ENCODE measurements at places on chromosomes 5 and 9.

DNA sequence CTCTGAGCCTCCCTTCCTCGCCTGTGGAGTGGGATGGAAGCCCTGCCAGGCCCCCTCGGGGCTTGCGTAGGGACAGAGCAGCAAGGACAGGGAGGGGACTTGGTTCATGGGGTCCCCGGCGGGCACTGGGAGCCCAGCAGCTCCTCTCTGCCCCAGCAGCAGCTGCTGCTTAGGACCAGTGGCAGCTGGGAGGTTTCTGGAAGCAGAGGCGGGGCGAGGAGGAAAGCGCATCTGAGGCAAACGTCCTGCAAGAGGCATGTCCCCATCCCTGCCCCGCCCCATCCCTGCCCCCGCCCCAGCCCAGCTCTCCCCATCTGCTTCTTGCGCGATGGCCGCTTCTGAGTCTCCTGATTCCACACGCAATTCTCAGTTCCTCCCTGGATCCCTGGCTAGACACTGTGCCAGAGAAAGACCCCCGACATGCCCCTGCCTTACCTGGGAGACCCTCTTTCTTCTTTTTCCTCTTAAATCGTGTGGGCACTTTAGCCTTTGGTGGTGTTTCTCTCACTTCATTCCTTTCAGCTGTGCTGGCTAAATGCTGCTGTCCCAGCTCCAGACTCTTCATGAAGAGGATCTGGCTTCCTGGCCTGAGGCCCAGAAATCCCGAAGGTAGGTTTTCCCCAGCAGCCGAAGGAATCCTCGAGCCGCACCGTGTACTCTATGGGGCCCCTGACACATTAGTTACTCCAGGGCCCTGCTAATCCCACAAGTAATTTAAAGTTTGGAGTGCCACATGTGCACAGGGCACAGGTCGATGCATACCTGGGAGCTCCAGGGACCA, 4.4 kb upstream of the OR2S2 start:
- DNase-seq = no peak

- DNase-seq = no peak
Observed at GRCh38 chr5:14492331-14492964, 89.1 kb upstream of the OTULINL start.

DNA sequence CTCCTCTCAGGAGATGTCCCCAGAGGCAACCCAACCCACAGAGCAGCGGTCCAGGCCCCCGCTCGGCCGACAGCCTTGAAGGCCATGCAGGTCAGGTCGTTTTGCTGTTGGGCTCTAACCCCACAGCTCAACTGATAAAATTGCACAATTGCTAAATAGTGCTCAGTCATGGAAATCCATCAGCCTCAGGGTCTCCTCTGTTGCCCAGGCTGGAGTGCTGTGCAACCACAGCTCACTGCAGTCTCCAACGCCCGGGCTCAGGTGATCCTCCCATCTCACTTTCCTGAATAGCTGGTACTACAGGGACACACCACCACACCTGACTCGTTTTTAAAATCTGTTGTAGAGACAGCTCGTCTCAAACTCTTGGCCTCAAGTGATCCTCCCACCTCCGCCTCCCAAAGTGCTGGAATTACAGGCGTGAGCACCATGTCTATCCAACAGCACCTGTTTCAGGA, 18.3 kb downstream of the BRD3OS start:
- no peak for DNase-seq

DNA sequence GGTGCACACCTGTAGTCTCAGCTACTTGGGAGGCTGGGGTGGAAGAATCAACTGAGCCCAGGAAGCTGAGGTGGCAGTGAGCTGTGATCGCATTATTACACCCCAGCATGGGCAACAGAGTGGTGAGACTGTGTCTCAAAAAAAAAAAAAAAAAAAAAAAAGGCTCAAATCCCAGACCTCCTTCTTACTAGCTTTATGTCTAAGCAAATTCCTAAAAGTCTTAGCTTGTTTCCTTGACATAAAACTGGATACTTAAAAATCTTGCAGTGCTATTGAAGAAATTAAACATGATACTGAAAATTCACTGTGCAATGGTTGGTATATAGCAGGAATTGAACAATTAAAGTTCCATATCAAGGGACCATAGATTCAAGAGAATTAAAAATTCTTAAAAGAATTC, 45.0 kb downstream of the PCDHGC5 start:
- no peak for DNase-seq

- DNase-seq = no peak
Observed at GRCh38 chr9:73121375-73121935, 30.2 kb upstream of the ANXA1 start.

DNA sequence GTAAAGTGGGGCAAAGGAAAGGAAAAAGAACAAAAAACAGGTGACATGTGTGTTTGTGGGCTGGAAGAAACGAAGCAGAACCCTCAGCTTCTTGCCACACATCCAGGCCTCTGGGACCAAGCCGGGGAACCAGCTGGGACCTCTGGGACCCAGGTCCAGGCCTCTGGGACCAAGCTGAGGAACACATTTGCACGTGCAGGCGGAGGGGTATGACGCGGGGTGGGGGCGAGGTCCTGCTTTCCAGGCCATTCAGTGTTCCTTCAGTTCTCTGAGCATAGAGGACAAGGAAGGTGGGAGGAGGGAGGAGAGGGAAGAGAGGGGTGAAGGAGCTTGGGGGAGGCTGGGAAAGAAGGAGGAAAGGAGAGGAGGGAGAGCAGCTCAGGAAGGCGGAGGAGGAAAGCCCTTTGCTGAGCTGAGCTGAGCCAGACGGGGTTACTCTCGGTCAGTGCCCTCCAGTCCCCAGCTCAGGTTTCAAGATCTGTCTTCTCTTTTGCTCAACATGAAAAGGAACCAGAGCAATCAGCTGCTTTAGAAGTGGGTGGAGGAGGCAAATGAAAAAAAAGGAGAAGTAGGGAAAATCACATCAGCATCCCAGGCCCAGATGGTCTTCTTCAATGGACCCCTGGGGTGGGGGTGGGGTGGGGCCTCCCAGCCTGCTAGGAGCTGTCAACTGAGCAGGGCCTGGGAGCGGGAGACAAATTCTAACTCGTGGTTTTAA, 59.1 kb downstream of the ABCA1 start:
- DNase-seq = no peak

DNA sequence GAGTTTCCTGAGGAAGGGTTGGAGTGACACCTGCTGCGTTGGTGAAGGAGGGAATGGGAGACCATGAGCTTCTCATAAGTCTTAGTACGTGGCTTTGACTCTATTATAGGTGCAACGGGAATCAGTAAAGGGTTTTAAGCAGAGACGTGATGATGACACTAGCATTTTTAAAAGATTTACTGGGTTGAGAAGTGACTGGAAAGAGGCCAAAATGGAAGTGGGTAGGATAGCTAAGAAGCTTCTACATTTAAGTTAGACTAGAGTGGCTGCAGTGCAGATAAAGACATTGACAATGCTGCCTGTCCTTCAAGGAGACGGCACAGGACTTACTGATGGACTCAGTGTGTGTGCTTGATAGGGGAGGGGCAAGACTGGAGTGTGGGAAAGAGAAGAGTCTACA, 6.2 kb downstream of the GAPT start:
- DNase-seq = no peak

DNA sequence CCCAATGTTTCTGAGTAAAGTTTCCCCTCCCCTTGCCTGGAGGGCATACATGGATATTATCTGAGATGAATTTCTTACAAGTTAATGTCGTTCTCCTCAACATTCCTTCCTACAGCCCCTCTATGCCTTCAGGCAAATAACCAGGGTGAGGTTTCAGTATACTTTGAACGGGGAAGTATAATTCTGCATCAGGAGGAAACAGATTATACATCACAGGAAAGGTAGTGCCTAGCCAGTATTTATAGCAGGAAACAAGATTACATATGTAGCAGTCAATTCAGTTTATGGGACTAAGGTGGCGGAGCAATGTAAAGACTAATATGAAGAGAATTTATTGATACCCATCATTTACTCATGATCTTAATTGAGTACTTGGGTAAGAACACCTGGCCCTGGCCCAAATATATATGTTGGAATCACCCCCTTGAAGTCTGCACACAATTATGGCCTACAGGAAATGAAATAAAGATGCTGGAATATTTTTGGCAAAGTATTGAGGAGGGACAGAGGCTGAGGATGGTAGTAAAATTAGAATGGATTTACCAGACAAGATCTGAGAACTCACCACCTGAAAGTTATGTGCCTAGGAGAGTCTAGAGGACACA, 661.1 kb downstream of the PTPRD start:
- DNase-seq = no peak

GRCh38 chr5:120382833-120383232, 81.3 kb upstream of the PRR16 start:
- no peak for DNase-seq

DNA sequence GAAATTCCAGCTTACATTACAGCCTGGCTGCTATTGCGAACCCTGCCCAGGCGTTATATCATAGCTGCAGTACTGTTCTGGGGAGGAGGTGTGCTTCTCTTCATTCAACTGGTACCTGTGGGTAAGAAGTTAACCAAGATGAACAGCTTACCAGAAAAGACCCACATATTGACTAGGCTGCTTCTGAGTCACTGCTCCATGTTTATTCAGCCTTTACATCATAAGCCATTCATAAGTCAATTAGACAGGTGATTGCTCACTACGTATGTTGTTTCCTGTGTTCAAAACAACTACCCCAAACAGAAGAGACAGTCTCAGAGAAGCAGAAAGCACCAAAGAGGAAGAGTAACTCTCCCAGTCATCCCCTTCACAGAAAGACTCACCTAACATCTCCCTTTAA, 34.7 kb upstream of the SLC22A5 start:
- DNase-seq = no peak

DNA sequence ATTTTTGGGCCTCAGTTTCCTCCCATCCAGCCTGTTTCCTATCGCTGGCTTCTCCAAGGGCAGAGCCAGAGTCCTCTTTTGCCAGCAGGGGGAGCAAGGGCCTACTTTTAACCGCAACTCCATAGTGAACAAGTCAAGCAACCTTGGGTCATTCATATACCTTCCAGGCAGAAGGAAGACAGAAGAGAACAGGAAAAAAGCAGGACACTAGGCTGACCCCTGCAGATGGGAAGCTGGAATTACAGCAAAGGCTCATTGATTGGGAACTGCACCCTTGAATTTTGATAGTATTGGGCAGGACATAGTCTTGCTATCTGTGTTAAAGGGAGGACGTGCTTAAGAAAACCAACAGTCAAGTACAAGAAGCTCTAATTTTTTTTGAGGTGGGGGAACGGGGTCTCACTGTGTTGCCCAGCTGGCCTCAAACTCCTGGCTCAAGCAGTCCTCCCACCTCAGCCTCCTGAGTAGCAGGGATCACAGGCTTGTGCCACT, 30.1 kb downstream of the QRFP start:
- DNase-seq = peak; percentile 25

- no peak for DNase-seq
Observed at GRCh38 chr5:109868737-109869136, 179.0 kb downstream of the MAN2A1 start.

DNA sequence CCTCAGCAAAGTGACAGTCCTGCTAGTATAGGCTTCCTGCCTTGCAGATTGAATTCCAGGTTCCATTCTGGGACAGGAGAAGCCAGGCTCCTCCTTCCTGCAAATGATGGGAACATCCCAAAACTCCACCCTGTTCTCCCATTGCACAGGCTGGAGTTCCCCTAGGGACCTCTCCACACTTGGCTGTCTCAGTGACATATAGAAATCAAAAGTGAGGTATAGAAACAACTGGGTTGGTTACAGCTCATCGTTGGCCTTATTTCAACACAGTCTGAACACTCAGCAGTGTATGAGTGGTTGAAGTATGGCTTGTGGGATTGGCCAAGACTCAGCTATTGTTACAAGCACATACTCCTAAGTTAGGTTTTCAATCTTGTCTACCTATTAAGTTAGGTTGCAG, 157.8 kb upstream of the FTMT start:
- DNase-seq = no peak

DNA sequence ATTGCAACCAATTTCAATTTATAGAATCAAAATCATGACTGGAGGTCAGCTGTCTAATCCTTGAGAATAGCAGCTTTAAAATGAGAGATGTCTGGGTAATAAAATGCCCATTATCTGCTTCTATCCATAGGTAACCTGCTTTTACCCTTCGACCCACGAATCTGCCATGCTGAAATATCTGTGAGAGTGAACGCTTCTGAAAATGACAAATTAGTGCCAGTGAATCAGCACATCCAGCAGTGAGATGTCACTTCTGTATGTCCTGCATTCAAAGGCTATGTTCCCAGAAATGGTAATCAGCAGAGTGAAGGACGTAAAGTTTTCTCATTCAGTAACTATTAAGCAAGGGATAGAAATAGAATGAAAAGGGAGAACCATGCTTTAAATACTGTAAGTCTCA, 532.4 kb upstream of the ITGA1 start:
- no peak for DNase-seq

DNA sequence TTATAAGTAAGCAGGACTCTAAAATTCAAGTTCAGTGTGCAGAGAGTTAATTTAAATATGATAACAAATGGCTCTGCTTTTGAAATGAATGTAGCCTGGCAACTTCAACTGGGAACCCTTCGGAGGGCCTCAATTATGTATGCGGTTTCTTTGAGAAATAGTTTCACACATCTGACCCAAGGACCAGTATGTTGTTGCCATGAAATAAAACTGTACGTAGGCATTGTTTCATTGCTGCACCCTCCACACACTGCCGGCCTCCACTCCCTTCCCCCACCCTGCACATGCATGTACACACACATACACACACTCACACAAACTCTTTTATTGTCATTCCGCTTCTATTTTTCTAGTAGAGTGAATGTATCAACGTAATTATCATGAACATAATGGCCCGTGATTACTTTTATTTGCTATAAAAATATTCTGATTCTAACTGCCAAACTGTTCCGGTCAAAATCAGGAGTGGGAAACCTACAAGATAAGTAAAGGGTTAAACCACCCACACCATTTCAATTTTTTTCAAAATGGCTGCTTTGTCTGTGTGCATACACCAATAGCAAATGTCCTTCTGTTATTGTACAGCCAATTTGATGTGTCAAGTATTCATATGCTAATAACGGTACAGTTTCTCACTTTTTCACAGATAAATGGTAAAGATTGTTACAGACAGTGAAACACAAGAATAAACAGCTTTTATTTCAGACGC, 215.5 kb upstream of the TMEM161B start:
- no peak for DNase-seq

DNA sequence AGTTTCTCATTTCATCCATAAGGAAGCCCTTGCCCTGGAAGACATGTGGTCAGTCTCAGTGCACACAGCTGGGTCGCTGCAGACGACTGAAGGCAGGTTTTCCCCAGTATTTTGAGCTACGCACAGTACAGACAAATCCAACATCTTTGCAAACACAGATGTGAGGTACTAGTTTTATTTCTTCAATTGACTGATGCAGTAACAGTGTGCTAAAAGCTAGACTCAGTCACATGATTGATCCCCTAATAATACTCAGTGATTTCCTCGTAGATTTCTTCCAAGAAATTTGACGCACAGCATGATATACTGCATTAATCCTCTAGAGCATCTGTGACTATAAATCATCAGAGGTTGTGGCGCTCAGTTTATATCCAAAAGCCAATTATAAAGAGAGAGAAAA, 346.1 kb downstream of the DIRAS2 start:
- no peak for DNase-seq

DNA sequence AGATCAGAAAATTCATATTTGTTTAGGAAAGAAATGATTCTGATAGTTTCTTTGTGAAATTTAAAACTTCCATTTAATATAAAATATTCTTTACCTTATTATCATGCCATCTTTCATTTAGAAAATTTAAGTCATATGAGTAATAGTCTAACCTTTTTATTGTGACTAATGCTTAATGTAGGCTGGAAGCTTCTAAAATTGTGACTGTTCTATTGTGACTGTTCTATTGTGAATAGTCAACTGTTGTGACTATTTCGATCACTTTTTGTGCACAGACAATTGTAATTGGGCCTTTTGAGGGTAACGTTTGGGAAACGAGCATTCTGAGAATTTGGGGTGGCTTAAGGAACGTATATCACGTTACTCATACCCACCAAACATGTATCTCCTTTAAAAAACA, 100.0 kb downstream of the PARP8 start:
- no peak for DNase-seq
